ENCODE measurements at places on chromosomes 6 and 20.

GRCh38 chr6:146292506-146292905, 251.1 kb upstream of the RAB32 start:
- no peak for DNase-seq

DNA sequence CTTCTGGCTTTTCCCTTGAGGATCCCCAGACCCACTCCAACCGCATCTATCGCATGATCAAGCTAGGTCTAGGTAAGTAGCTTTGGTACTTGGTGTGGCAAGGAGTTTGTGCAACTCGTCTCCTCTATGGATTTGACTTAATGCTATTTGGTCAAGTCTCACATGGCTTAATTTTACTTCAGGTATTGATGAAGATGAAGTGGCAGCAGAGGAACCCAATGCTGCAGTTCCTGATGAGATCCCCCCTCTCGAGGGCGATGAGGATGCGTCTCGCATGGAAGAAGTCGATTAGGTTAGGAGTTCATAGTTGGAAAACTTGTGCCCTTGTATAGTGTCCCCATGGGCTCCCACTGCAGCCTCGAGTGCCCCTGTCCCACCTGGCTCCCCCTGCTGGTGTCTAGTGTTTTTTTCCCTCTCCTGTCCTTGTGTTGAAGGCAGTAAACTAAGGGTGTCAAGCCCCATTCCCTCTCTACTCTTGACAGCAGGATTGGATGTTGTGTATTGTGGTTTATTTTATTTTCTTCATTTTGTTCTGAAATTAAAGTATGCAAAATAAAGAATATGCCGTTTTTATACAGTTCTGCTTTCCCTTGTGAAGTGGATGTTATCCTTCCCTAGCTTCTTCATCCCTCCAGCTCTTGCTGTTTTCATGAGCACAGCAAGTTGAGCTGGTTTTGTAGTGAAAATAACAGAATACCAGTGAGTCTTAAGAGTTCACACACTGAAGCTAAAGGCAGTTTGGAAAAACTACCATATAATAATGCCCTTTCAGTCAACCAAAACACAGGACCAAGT, 3.8 kb downstream of the SLC35B2 start:
- no peak for DNase-seq

- DNase-seq, result no peak
These were observed 84.4 kb downstream of the EYA2 start for GRCh38 chr20:46978951-46979491.

- no peak for DNase-seq
These were observed 3.3 kb downstream of the SIM1 start for GRCh38 chr6:100461278-100461916.

GRCh38 chr6:126811321-126811720, 307.1 kb upstream of the RSPO3 start:
- DNase-seq, result no peak

DNA sequence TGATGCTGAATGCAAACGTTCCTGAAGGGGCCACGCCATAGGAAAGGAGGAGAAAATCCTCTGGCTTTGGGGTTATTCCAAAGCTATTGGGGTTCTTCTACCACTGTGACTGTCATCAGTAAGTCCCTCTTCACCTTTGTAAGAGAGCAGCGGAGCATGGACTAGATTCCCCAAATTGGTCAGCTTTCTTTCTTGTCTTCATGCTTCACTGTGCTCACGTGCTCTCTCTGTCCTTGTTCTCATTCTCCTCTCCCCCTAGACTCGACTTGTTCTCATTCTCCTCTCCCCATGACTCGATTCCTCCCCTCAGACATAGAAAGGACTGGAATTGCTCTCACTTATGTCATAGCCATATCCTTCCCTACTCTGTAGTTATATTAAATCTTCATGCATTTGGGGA, 54.8 kb upstream of the ADGRG6 start:
- no peak for DNase-seq

GRCh38 chr6:90413867-90414266, 117.2 kb upstream of the BACH2 start:
- no peak for DNase-seq

GRCh38 chr6:7135755-7136154, 28.0 kb downstream of the RREB1 start:
- no peak for DNase-seq

- DNase-seq, result no peak
These were observed 43.5 kb upstream of the ENPP1 start for GRCh38 chr6:131764350-131764749.

DNA sequence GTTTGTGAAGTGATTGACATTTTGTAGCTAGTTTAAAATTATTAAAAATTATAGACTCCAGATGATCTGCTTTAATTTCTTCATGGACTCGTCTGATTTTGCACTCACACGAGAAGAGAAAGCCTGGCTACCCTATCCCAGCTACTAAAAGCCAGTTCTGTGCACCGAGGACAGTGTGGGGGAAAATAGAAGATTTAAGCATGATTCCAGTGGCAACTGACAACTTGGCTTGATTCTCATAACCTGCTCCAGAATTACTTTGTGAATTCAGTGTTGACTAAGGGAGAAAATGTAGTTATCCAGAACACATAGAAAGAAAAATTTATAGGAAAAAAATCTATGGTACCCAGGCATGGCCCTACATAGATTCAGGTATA, 88.7 kb downstream of the SNAP25 start:
- no peak for DNase-seq

DNA sequence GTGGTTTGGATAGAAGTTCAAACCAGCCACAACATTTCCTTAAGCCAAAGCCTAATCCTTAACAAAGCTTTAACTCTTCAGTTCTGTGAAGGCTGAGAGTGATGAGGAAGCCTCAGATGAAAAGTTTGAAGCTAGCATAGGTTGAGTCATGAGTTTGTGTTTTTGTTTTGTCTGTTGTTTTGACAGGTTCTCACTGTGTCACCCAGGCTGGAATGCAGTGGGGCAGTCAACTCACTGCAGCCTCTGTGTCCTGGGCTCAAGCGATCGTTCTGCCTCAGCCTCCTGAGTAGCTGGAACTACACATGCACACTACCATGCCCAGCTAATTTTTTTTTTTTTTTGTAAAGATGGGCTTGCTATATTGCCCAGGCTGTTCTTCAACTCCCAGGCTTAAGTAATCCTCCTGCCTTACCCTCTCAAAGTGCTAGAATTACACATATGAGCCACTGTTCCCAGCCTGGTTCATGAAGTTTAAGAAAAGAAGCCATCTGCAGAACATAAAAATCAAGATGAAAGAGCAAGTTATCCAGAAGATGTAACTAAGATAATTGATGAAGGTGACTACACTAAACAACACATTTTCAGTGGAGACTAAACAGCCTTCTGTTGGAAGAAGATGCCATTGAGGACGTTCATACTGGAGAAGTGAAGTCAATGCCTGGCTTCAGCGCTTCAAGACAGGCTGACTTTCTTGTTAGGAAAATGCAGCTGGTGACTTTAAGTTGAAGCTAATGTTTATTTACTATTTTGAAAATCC, 96.2 kb downstream of the SMAP1 start:
- DNase-seq, result no peak

GRCh38 chr20:19986419-19986818, 30.7 kb upstream of the NAA20 start:
- no peak for DNase-seq

- DNase-seq, result no peak
These were observed 1.7 kb downstream of the SCML4 start for GRCh38 chr6:107822176-107823046.

GRCh38 chr20:11716239-11716944, 201.3 kb upstream of the BTBD3 start:
- no peak for DNase-seq

DNA sequence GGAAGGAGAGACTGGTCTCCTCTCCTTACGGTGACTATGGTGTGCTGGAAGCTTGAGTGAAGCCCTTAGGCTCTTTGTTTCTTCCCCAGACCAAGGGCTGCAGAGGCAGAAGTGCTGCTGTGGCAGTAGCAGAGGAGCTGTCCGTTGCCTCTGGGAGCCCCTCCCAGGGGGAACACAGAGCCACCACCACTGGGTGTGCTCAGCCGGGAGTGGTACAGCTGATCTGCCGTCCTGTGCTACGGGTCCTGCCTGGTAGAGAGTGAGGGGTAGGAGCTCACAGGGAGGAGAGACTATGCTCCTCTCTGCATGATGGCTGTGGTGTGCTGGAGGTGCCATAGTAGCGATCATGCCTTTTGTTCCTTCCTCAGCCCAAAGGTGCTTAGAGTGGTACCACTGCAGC, 318.7 kb downstream of the DOK5 start:
- no peak for DNase-seq

DNA sequence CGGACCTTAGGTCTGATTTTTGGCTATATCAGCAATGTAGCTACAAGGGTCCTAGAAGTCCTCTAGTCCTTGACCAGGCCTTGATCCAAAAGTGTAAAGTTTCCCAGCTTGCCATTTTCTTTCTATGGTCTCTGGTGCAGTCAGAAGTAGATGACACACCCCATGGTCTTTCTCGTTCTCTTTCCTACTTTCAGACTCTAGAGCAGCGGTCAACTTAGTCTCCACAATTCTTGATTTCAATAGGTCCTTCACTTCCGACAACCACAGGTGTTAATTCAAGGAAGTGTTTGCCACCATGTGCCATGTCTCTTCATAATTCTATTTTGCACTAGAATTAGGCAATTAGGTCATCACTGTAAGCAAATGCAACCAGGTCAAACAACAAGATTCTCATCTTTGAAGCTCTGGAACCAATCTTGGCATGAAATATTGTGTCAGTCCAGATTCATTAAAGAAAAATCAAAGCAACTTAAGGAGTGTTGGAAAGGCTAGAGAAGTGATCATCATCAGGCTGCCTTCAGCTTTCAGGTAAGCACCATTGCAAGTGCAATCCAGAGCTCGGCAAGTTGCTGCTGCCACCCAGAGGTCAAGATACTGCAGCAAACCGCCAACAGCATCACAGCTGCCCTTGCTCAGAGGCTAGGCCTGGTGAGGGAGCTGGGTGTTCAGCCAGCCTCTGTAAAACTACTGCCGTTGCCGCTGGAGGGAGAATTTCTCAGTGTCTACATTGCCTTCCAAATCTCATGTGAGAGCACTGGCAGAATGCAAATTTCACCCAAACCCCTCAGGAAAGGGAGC, 5.6 kb upstream of the SYNE1 start:
- DNase-seq, result no peak

DNA sequence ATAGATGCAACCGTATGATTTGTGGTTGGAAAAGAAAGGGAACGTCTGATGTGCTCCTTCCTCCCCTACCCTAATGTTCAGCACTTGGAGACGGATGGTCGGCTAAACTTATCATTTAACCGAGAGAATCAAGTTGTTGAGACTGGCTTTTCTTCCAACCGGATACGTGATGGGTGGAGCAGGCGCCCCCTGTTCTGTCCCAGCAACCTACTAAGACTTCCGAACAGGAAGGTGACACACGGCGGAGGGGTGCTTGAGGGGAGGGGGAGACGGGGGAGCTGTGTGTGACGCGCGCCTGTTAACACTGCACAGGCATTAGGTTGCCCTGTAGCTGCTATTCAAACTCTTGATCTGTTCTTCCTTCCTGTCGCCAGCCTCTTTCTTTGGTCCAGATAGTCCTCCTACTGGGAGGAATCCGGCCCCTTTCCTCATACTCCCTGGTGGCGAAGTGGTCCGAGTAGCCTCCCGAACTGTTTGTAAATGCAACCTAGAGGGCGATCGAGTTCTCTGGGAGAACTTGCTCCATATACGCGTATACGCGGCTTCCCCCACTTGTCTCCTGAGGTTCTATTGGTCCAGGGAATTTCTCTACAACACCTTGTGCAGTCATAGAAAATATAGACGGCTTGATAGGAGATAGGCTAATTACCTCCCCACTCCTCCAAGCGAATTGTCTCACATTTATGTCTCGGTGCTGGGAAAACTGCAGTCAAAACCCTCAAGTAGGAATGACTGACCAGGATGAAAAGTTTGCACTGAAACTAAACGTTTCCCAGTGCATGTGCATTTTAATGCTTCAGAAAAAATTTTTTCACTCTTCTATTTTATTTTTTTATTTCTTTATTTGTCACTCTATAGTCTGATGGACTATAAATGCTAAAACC, 126.0 kb upstream of the SLC2A12 start:
- no peak for DNase-seq

GRCh38 chr6:3529232-3529631, 72.4 kb upstream of the SLC22A23 start:
- no peak for DNase-seq

DNA sequence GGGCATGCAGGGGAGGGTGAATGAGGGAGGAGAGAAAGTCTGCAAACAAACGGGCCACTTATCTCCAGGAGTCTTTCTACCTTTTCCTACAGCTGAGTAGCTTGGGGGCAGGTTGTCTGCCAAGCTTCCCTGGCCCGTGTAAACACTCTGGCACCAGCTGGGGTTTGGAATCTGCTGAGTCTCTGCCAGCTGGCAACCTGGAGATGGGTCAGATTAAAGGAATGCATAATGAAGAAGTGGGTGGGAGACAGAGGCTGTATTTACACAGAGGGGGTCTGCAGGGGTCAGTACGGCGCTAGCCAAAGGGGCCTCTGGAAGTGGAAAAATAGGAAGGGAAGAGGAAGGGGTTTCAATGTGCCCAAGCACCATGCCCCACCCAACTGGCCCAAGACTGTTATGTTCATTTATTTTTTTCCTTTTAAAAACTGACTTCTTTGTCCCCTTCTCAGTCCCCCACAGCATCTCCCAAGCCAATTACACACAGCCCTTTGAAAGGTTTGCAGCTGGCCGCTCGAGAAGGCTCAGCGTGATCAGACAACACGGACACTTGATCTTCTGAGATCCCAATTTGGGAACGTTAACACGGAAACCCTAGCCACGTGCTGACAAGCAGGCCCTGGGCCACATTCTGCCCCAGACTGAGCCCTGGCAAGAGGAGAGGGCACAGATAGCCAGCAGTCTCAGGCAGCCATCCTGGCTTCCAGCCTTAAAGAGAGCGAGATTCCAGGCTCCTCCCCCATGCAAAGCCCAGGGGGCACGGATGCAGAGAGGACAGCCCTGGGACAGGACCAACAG, 25.2 kb downstream of the TRAM2 start:
- DNase-seq, result no peak

DNA sequence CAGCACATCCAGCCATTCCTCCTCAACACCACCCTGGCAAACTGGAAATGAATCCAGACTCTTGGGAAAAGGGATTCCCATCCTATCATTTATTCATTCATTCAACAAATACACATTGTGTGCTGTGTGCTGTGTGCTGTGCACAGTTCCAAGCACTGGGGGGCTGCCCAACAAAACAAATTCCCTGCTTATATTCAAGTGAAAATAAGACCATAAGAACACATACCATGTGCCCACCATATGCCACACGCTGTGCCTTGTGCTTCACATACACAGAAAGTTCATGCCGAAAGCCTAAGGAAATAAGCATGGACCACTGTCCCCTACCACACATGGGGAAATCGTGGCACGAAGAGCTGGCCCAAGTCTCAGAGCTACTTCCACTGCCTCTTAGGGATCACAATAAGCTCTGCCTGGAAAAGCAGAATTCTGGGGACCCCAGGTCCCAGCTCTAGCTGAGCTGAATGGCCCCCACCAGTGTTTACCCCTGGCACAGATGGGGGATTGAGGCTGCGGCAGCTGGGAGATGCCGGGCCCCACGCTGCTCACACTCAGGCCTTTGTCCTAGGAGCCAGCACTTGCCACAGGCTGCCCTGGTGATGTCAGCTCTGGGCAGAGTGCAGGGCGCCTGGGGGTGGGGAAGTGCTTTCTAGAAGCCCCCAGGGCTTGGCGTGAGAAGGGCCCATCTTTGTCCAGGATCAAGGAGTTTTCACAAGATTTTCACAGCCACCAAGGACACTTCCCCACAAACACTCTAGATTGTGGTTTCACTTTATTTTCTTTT, 99.6 kb downstream of the PREX1 start:
- DNase-seq, result no peak

Measured in cortex of kidney (tissue), 1 donor.